ENCODE measurements at places on chromosomes 5 and 9.

GRCh38 chr9:85466834-85467233 is 274.9 kb downstream of the AGTPBP1 start:
- no peak for DNase-seq

DNA sequence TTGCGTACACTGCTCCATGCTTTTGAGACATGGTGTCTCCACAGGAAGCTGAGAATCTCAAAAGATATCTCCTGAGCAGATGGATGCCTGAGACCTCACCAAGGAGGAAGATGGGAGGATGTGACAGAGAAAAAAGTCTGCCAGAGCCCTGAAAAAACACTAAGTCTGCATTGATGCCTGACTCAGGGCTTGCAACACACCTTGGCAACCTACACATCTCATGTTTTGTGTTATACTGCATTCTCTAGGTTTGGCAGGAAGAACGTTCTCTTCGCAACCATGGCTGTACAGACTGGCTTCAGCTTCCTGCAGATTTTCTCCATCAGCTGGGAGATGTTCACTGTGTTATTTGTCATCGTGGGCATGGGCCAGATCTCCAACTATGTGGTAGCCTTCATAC is 19.2 kb downstream of the SLC22A4 start:
- DNase-seq = no peak

DNA sequence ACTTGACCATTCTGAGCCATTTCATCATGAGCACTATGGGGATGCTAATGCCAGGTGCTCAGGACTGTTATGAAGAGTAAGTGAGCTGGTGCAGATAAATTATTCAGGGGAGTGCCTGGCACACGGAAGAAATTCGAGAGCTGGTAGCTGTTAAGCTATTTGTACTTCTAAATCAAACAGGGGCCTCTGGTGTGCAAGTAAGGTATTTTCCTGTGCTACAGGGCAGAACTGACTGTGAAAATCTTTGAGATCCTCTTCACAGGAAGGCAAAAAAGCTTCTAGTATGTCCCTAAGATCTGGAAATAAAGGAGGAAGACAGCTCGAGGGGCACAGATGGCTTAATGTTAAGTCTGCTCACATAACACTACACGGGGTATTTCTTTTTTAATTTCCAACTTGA is 106.3 kb upstream of the SPOCK1 start:
- DNase-seq = no peak

- no peak for DNase-seq
Observed at GRCh38 chr5:179230061-179230461, 115.2 kb downstream of the ADAMTS2 start.

DNA sequence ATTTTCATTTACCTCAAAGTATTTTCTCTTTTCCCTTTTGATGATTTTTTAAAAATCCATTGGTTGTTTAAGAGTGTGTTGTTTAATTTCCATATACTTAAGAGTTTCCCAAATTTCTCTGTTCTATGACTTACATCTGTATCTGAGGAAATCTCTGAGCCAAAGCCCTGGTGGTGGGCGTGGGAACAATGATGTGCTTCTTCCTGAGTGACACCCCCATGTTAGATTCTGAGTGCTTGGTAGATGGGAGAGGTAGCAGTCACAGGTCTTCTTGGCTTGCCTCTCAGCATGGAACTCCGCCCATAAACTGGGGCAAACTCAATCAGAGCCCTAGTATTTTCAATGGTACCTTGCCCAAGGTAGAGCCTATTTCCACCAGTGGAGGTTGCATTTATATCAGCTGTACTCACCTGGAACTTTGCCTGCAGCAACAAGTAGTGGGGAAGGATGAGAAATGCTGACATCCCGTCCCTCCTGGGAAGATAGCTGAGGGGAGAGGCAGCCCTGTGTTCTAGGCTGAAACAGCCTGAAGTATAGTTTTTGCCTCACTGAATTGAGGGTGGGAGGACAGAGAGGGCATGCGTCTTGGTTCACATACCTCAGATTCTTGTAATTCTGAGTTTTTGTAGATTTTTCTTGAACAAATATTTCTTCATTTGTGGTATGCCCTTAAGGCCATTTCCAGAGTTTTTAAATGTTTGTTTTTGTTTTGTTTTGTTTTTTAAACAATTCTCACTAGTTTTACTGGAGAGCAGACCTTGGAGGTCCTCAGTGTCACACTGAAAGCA is 26.4 kb downstream of the C9orf43 start:
- no peak for DNase-seq

DNA sequence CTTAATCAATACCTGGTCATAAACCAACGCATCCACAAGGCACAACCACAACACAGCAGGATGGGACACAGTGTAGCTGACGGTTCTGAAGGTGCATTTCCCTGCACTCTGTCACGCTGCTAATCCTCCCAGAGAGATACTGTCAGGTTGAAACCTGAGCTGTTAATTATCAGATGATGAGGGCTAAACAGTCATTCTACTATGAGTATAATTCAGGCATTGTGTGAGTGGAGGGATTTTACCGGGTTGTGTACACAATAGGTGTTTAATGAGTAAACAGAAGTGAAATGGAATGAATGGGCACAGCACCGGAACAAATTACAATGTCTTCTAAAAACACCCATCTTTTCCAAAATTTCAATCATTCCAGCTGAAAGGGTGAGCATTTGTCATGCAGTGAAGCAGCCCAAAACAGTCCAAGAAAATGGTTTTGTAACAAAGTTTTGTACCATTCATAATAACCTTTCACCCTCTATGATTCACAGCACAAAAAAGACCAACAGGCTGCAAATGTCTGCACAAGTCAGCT is 71.5 kb downstream of the ABCA1 start:
- DNase-seq = no peak

GRCh38 chr5:112006721-112007120 is 249.7 kb upstream of the NREP start:
- no peak for DNase-seq

- no peak for DNase-seq
Observed at GRCh38 chr5:466661-467310, 23.8 kb downstream of the EXOC3 start.

DNA sequence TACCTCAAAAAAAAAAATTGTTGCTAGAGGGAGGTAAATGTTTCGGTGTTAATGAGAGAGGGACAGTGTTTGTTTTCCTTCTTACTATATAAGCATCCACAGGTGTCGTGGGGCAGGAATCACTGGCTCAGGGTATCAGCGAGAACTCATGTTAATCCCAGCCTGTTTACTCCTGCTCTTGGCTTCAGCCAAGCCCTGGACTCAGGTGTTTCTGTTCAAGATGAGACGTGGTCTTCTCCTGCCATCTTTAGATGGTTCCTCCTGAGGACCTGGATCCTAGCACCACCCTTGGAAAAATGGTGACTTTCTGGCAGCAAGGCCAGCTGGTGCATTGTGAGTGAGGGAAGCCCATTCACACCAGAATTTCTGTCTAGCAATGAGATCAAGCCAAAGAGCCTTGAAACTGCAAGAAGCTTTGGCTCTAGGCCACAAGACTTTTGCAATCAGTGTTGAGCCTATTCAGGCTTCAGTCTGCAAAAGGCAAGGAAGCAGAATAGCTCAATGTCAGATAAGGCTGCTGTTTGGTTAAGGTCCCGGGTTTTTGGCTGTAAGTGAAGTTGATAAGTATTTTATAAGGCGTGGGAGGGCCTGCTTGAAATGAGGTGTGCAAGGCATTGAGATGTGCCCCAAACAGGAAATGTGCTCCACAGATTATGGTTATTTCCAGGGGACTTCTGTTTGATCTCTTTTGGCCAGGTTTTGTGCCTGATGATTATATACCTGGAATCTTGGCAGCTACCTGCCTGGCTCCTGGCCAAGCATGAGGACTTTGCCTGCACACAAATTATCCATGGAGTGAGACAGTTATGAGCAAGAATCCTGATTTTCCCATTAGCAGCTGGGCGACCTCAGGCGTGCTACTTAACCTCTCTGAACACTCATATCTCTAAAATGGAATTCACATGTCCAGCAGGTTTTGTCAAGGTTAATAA is 99.8 kb downstream of the TENT4A start:
- DNase-seq = no peak

GRCh38 chr9:31210978-31211570 is 1173.4 kb upstream of the ACO1 start:
- DNase-seq = no peak

DNA sequence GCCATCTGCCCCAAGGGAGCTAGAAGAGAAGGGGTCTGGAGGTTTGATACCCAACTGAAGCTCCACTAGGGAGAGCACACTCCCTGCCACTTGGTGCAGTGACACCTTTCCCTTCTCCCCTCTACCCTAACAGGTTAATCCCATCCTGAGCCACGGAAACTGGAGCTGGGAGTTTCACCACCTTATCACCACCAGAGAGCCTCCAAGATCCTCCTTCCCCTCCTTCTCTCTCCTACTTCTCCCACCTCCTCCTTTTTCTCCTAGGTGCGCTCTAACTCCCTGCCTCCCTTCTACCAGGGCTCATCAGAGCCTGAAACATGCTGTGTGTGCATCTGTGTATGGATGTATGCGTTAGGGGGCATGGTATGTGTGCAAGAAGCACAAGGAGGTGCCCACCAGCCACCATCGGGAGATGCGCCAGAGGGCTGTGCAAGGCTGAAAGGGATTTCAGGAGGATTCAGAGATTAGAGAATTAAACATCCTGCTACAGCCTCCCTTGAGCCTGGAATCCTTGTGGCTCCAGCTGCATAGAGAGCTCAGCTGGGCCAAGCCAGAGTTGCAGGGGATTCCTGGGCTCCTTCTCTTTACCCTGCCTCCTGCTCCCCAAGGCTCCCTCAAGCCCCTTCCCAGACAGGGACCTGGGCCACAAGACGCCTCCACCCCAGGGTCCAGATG is 89.8 kb downstream of the PCDH1 start:
- DNase-seq = no peak

DNA sequence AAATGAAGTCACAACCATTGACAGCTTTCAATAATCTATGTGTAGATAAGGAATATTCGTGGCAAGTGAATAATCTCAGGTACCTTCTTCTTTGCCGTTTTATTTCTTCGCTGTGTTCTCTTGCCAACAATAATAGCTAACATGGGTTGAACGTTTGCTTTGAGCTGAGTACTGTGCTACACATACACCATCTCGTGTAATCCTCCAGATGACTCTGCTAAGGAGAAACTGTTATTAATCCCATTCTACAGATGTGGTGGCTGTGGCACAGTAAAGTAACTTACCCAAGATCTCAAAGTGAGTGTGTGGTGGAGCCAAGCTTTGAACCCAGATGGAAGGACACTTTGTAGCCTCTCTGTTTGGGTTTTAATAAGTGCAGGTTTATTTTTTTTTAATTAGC is 179.7 kb downstream of the C9orf152 start:
- DNase-seq = no peak

GRCh38 chr9:24614070-24614469 is 68.4 kb upstream of the IZUMO3 start:
- DNase-seq = no peak

DNA sequence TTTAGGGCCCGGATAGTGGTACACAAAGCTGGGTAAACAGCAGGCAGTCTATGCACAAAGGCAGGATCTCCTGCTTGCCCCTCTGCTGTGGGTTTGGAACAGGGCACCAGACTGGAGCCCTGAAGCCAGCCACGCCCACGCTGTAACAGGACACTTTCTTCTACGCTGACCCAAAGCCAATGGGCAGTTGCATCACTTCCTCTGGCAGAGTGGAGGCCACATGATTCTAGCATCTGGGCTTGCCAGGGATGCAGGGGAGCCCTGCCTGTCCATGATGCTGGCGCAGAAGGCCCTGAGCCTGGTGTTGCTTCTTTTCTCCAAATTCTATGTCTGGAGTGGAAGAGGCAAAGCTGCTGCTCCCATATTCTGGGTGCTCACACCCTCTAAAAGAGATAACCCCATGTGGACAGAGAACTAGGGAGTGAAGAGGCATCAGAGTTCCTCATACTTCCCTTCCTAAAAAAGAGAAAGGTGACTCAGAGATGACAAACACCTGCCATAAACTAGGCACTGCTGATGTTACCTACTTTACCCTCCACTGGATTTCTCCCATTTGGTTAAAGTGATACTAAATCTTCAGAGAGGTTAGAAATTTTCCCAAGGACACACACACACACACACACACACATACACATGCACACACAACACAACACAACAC is 260.3 kb upstream of the KLF4 start:
- peak; percentile 66 for DNase-seq

- no peak for DNase-seq
Observed at GRCh38 chr5:54959673-54960418, 25.5 kb downstream of the ESM1 start.

GRCh38 chr5:112729630-112730029 is 8.1 kb upstream of the APC start:
- DNase-seq = no peak

DNA sequence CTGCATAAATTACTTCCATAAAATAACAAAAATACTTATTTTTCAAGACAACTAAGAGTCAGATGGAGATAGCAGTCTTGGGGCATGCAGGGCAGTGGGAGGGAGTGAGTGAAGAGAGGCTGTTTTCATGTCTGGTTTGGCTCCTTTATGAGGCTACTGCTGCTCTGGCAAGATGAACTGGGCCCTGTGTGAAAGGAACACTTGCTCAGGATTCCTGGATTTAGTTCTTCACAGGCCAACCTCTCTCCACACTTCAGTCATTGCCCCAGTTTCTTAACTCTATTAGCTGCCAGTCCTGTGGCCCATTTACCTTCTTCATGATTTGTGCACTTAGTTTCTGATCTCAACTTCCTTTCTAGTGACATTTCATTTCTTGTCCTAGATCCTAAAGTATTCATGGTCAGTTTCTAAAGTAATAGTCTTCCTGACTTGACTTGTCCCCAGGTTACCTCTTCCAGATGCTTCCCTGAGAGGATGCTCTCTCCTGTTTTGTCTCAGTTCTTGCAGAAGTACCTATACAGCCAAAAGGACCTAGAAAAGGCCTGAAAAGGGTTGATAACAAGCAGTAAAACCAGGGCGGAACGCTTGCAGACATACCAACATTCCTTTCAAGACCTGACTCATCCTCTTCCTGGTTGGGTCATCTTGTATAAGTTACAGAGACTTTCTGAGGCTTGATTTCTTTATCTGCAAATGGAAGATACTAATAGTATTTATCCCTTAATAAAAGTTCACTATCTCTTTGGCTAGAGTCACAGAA is 77.0 kb upstream of the ZFAND5 start:
- no peak for DNase-seq

DNA sequence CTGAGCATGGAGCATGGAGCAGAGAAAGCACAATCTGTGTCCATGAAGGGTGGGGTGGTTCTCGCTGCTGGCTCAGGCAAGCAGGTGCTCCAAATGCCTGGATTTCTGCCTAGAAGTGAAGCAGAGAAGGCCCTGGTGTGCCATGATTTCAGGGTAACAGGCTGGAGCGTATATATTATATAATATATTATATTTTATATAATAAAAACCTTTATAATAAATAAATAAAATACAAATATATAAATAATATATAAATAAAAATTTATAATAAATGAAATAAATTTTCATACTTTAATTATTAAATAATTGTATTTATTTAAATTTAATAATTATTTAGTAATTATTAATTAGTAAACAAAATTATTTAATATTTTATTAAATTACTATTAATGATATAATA is 707.4 kb upstream of the COX7C start:
- DNase-seq = no peak

Data from substantia nigra (tissue), 51 donors.